HFFc6 (cell line): ENCODE measurements at places on chromosomes 7 and 10. TPM values are rescaled to one million over a fixed set of nuclear protein-coding genes. Genes with fewer than 3 reads are reported as not detected.

DNA sequence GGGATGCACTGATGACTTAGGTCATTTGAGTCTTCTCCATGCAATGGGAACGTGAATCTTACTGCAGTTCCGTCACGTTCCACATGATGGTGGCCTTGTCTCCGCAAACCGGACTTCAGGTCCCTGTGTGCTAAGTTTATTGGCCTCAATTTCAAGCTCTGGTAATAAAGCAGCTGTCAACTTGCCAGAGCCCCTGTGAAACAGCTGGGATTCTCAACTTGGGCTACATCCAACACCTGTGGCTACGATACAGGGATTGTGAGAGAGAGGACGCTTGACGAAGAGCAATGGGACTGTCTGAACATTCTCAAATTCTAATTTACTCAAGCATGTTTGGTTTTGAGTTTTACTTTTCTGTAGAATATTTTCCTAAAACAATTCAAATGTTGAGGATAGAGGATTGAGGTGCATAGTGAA lies 174.2 kb downstream of the PTN start:
- no peak overlapping the region for H3K27ac ChIP-seq
- H3K27me3 ChIP-seq, result no peaks in the 10 kb centered on the region
- no peaks in the 10 kb centered on the region for H3K36me3 ChIP-seq
- no peak overlapping the region for H3K4me3 ChIP-seq

GRCh38 chr7:28957751-28958234 lies 337 bp downstream of the TRIL start:
- no peak overlapping the region for H3K27ac ChIP-seq
- H3K4me1 ChIP-seq, result no peaks in the 10 kb centered on the region
- H3K36me3 ChIP-seq, result no peaks in the 10 kb centered on the region; the same call in 1 of the 2 replicates
- DNase-seq, result no peak
- peak overlapping the region; percentile 28; the same call in 1 of the 2 replicates for H3K4me3 ChIP-seq
- H3K27me3 ChIP-seq, result peaks cover 36% of the 10 kb centered on the region

- H3K4me3 ChIP-seq, result no peak overlapping the region
- H3K27ac ChIP-seq, result no peak overlapping the region
- H3K27me3 ChIP-seq, result peaks cover 1% of the 10 kb centered on the region
These were observed 1249.1 kb downstream of the TYW1 start for GRCh38 chr7:68245688-68246087.

DNA sequence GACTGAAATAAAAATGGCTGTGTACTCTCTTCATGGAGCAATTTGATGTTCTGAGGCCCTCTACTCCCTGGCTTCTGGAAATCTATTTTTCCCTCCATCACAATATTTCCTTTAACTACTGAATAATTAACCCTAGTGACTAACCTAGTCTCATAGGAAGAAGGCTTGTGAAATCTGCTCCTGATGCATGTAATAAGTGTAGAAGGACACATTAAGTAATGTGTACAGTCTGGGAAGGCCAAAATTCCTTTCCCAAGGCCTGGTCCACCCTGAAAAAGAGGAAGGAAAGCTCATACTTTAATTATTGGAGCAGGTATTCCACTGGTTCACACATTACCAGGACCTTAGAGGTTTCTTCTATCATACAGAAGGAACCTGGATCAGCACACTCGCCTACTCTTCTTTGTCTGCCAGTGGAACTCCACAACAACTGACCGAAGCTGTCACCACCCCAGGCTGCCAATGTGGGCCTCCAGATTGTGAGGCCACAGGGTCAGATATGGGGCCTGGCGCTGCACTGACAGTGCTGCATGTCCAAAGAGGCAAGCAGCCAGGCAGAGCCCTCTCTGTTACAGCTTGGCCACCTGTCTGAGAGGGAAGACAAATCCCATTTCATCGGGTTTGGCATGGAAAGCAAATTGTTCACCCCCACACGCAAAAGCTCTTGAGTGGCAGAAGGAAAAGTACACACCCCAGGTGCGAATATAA lies 54.4 kb upstream of the FAM133B start:
- peaks cover 82% of the 10 kb centered on the region for H3K4me1 ChIP-seq
- H3K36me3 ChIP-seq, result peaks cover 22% of the 10 kb centered on the region
- H3K27me3 ChIP-seq, result peaks cover 4% of the 10 kb centered on the region
- no peak overlapping the region for H3K4me3 ChIP-seq
- H3K27ac ChIP-seq, result peak overlapping the region; percentile 68

GRCh38 chr10:5775685-5776084 lies 37.5 kb downstream of the GDI2 start:
- peaks cover 44% of the 10 kb centered on the region for H3K4me1 ChIP-seq
- H3K27me3 ChIP-seq, result peaks cover 5% of the 10 kb centered on the region; the same call in 1 of the 2 replicates
- H3K4me3 ChIP-seq, result no peak overlapping the region
- peaks cover 40% of the 10 kb centered on the region for H3K36me3 ChIP-seq
- DNase-seq, result no peak
- H3K27ac ChIP-seq, result peak overlapping the region; percentile 16

DLG5 gene
- 52.9 to 53.6 TPM (median 53.4 TPM) in 3 replicates for total RNA-seq

- H3K4me1 ChIP-seq, result peaks cover 19% of the 10 kb centered on the region
- H3K27me3 ChIP-seq, result peaks cover 12% of the 10 kb centered on the region; the same call in 1 of the 2 replicates
- 0 out of 2 replicates have a peak, but pooled peaks cover 4% of the 10 kb centered on the region for H3K36me3 ChIP-seq
These were observed 30.7 kb downstream of the THNSL1 start for GRCh38 chr10:25047088-25047487.

DNA sequence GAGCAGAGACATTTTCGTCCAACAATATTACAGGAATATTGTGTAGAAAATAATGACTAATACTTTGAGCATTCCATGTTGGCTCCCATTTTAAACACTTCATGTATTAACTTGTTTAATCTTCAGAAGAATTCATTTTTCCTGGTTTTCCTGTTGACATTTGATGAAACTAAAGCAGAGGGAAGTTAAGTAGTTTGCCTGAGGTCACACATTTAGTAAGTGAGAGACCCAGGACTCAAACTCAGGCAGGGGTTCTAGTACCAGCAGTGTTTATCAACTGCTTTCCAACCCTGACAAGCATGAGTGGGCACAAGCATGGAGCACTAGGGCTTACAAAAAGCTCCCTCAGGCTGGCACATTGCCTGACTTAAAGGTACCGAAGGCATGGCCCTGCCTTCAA lies 719.1 kb downstream of the AUTS2 start:
- DNase-seq, result no peak
- H3K27me3 ChIP-seq, result no peaks in the 10 kb centered on the region
- no peak overlapping the region for H3K4me3 ChIP-seq
- H3K27ac ChIP-seq, result no peak overlapping the region
- H3K4me1 ChIP-seq, result no peaks in the 10 kb centered on the region

MRC1 gene
- total RNA-seq, result not detected in 3 replicates

RPA3 gene
- total RNA-seq, result 36.7 to 57.4 TPM (median 49.9 TPM) in 3 replicates

DNA sequence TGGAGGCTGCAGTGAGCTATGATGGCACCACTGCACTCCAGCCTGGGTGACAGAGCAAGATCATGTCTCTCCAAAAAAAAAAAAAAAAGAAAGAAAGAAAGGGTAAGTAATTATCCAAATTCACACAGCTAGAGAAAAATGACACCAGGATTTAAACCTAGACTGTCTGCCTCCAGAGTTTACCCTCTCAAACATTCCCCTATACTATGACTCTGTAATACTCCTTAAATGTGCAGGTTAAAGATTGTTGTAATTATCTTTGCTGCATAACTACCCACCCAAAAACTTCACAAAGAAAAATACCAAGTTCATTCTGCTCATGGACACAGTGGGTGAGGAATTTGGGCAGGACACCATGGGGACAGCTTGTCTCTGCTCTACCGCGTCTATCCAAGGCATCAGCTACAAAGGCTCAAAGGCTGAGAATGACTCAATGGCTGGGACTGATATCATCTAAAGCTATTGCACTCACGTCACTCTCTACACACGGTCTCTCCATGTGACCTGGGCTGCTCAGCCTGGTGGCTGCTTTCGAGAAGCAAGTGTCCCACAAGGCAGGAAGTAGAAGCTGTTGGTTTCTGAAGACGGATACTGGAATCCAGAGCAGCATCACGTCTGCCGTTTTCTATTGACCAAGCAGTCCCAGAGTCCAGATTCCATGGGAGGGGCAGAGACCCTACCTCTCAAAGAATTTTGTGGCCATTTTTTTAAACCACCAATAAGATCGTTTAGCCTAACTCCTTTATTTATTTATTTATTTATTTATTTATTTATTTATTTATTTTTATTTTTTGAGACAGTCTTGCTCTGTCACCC lies 185.7 kb upstream of the AUTS2 start:
- no peak for DNase-seq
- no peak overlapping the region for H3K4me3 ChIP-seq
- no peak overlapping the region for H3K27ac ChIP-seq

GRCh38 chr10:47456079-47456785 lies 27.7 kb downstream of the ANXA8 start:
- no peak overlapping the region for H3K27ac ChIP-seq
- H3K36me3 ChIP-seq, result no peaks in the 10 kb centered on the region
- H3K4me3 ChIP-seq, result no peak overlapping the region
- peaks cover 14% of the 10 kb centered on the region for H3K27me3 ChIP-seq
- H3K4me1 ChIP-seq, result peaks cover 20% of the 10 kb centered on the region

DNA sequence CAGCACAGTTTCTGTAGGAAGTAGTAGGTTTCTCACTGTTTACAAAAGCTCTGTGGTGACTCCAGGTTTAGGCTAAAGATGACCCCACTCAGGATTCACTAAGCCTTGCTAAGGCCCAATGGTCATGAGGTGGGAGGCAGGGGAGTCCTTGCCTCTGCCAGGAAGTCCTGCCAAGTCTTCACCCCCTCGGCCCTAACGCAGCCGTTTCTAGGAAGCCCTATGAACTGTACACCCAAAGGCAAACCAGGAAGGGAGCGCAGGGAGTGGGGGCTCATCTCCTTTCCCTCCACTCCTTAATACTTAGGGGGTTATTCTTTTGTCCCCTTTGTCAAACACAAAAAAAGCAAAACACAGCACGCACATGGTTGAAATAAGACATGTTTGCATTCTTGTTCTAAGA lies 64.6 kb downstream of the CTBP2 start:
- H3K4me1 ChIP-seq, result peaks cover 68% of the 10 kb centered on the region
- no peaks in the 10 kb centered on the region; the same call in 1 of the 2 replicates for H3K27me3 ChIP-seq
- H3K4me3 ChIP-seq, result no peak overlapping the region

IQUB gene
- total RNA-seq, result 0.12 to 0.34 TPM (median 0.12 TPM) in 3 replicates

GRCh38 chr10:109696981-109697775 lies 226.1 kb downstream of the XPNPEP1 start:
- H3K27me3 ChIP-seq, result no peaks in the 10 kb centered on the region; the same call in 1 of the 2 replicates
- H3K4me1 ChIP-seq, result no peaks in the 10 kb centered on the region
- no peak for DNase-seq
- H3K4me3 ChIP-seq, result no peak overlapping the region
- no peaks in the 10 kb centered on the region for H3K36me3 ChIP-seq
- no peak overlapping the region for H3K27ac ChIP-seq

KMT2C gene
- total RNA-seq, result 25.6 to 31.2 TPM (median 29.5 TPM) in 3 replicates

UPK3BL2 gene
- 6.8 and 8.9 TPM in 2 replicates for total RNA-seq

DNA sequence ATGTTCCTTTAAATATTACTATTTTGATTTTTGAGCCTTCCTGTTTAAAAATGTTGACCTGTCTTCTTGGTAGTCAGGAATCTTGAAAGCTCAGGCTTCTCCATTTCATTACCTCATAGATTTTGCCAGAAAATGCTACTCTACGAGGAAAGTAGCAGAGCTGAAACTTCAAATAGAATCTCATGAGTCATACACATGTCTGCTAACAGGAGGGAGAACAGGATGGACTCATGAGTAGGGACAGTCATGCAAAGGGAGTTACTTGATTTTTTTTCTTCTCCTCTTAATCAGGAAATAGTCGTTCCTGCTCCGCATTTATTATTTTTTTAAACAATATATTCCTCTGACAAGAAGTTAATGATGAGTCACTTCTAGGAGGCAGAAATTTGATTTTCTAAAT lies 37.0 kb upstream of the MINDY3 start:
- no peaks in the 10 kb centered on the region; the same call in 1 of the 2 replicates for H3K4me1 ChIP-seq
- H3K36me3 ChIP-seq, result no peaks in the 10 kb centered on the region
- no peak overlapping the region for H3K4me3 ChIP-seq
- H3K27ac ChIP-seq, result no peak overlapping the region

DNA sequence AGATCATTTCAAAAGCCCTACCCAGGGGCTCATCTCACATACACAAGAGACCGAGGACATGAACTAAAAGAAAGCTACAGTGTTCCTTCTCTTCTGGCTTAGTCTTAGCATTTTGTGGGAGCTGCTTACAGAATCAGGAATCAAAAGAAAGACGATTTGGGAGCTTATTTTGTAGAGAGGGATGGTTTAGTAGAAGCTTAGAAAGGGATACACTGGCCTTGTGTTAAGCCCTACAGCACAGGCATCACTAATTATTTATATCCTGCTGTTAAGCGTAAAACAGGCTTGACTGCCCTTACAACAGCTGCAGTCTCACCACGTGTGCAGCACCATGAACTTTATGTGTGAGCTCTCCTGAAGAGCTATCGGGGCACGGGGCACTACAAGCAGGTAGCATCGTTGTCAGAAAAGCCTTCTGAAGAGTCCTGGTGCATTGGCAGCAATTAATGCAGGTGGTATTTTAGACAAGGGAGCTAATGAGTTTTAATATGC lies 798.3 kb downstream of the NXPH1 start:
- no peaks in the 10 kb centered on the region for H3K4me1 ChIP-seq
- peaks cover 1% of the 10 kb centered on the region for H3K27me3 ChIP-seq
- no peak overlapping the region for H3K27ac ChIP-seq
- no peaks in the 10 kb centered on the region for H3K36me3 ChIP-seq
- no peak overlapping the region for H3K4me3 ChIP-seq

DNA sequence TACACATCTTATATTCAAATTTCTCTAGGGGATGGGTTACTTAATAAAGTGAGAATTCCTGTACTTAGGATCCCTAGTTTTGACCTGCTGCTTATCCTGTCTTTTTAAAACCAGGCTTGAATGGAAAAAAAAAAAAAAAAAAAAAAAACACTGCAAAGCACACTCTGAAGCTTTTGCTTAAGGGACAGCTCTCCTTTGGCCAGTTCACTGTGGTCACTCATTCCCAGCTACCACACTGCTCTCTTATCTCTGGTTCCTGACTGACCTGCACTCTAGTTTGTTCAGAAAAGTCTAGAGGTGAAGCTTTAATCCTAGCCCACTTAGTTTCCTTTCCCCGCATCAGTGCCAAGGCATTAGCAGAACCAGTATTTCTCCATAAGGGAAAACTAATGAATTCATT lies 82.4 kb downstream of the CADPS2 start:
- H3K4me1 ChIP-seq, result no peaks in the 10 kb centered on the region
- no peaks in the 10 kb centered on the region for H3K27me3 ChIP-seq
- no peak overlapping the region for H3K27ac ChIP-seq
- no peak for DNase-seq

NPSR1 gene
- not detected in 3 replicates for total RNA-seq

DNA sequence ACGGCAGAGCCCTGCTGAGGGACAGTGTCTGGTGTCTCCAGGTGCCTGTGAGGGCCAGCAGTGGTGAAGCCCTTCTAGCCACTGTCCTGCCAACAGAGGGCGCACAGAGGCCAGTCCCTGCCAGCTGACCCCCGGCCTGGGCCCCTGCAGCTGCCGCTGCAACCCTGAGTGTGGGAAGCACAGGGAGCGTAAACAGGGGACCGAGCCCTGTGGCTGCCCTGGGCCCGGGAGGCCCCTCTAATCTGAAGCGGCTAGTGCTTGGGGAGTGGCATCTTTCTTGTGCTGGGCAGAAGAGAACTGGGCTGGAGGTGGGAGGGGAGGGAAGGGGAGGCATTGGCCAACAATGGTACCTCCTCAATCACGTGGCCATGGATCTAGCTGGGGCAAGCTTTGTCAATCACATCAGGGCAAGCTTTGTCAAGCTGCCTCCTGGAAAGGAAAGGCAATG lies 34.6 kb downstream of the TRIM8 start:
- H3K4me1 ChIP-seq, result peaks cover 54% of the 10 kb centered on the region
- H3K36me3 ChIP-seq, result no peaks in the 10 kb centered on the region
- H3K4me3 ChIP-seq, result no peak overlapping the region
- peak; percentile 15 for DNase-seq

RBM20 gene
- not detected in 3 replicates for total RNA-seq

- 0 out of 2 replicates have a peak overlapping the region, but pooled peaks have one; percentile 3 for H3K27ac ChIP-seq
- H3K36me3 ChIP-seq, result peaks cover 35% of the 10 kb centered on the region
- H3K4me1 ChIP-seq, result peaks cover 70% of the 10 kb centered on the region
- no peak overlapping the region for H3K4me3 ChIP-seq
These were observed 88.7 kb downstream of the OSBPL3 start for GRCh38 chr7:24891311-24891735.

SCART1 gene
- total RNA-seq, result 0.97 and 1.0 TPM in 2 replicates
